ENCODE measurements at places on chromosomes 11 and 22. TPM values are rescaled to one million over a fixed set of nuclear protein-coding genes. Genes with fewer than 3 reads are reported as not detected.

KRTAP5-3 gene
- total RNA-seq = not detected

ANO1 gene
- total RNA-seq = 9.0 TPM

GRCh38 chr11:31815711-31816467 is 4.8 kb upstream of the PAX6 start:
- peak overlapping the region; percentile 30 for H3K4me3 ChIP-seq
- no peak overlapping the region for H3K27ac ChIP-seq

SYCE3 gene
- not detected for total RNA-seq

- H3K4me3 ChIP-seq = no peak overlapping the region
- H3K27me3 ChIP-seq = no peaks in the 10 kb centered on the region
- peaks cover 59% of the 10 kb centered on the region for H3K4me1 ChIP-seq
- peak; percentile 86 for DNase-seq
- H3K36me3 ChIP-seq = peaks cover 18% of the 10 kb centered on the region
- peak overlapping the region; percentile 87 for H3K27ac ChIP-seq
These were observed 16.4 kb upstream of the MFNG start for GRCh38 chr22:37502342-37503182.

- H3K4me3 ChIP-seq = no peak overlapping the region
- no peaks in the 10 kb centered on the region for H3K36me3 ChIP-seq
- H3K27ac ChIP-seq = no peak overlapping the region
- peak; percentile 33 for DNase-seq
These were observed 27.1 kb upstream of the SLC22A12 start for GRCh38 chr11:64563966-64564365.

NEFH gene
- total RNA-seq = 1.0 TPM

GRCh38 chr11:110029714-110030113 is 63.5 kb upstream of the ZC3H12C start:
- H3K4me3 ChIP-seq = no peak overlapping the region
- H3K27me3 ChIP-seq = no peaks in the 10 kb centered on the region
- DNase-seq = no peak
- no peak overlapping the region for H3K27ac ChIP-seq
- H3K4me1 ChIP-seq = no peaks in the 10 kb centered on the region
- no peaks in the 10 kb centered on the region for H3K36me3 ChIP-seq

- no peak overlapping the region for H3K27ac ChIP-seq
- H3K36me3 ChIP-seq = peaks cover 97% of the 10 kb centered on the region
- H3K4me1 ChIP-seq = peaks cover 10% of the 10 kb centered on the region
- H3K4me3 ChIP-seq = no peak overlapping the region
These were observed 16.5 kb downstream of the NUP50 start for GRCh38 chr22:45180146-45180679.

- H3K4me1 ChIP-seq = peaks cover 80% of the 10 kb centered on the region
- H3K27me3 ChIP-seq = no peaks in the 10 kb centered on the region
- peak overlapping the region; percentile 59 for H3K27ac ChIP-seq
- no peak for DNase-seq
- no peaks in the 10 kb centered on the region for H3K36me3 ChIP-seq
These were observed 12.8 kb downstream of the PACSIN2 start for GRCh38 chr22:43002202-43002586.

TEX54 gene
- total RNA-seq = not detected

GRCh38 chr22:19352217-19352616 is 60.7 kb upstream of the CLTCL1 start:
- H3K4me1 ChIP-seq = no peaks in the 10 kb centered on the region
- H3K27me3 ChIP-seq = no peaks in the 10 kb centered on the region
- no peak overlapping the region for H3K4me3 ChIP-seq
- DNase-seq = no peak

DNA sequence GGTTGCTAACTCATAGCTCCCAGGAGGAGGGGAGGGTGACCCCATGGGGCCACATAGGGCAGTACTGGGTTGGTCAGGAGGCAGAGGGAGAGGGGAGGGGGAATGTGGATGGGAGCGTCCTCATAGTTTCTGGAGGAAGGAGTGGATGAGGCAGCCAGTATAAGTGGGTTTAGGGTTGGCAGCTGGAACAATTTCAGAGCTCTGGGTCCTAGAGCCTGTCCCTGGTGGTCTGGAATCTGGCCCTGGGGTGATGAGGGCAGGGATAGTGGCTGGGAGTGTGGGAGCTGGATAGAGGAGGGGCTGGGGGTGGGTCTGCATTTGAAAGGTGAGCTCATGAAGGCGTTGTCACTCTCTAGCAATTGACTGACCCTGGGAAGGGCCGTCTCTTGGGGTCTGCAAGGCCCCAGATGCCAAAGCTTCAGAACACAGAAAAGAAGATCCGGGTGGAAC is 5.3 kb upstream of the MRGPRG start:
- H3K27ac ChIP-seq = no peak overlapping the region
- peaks cover 6% of the 10 kb centered on the region for H3K4me1 ChIP-seq
- no peaks in the 10 kb centered on the region for H3K36me3 ChIP-seq
- no peak for DNase-seq
- no peak overlapping the region for H3K4me3 ChIP-seq

GRCh38 chr11:67392183-67392715 is 463 bp downstream of the RAD9A start:
- peaks cover 21% of the 10 kb centered on the region for H3K36me3 ChIP-seq
- H3K4me3 ChIP-seq = peak overlapping the region; percentile 96
- H3K27me3 ChIP-seq = no peaks in the 10 kb centered on the region

DNAJB7 gene
- total RNA-seq = not detected

DNA sequence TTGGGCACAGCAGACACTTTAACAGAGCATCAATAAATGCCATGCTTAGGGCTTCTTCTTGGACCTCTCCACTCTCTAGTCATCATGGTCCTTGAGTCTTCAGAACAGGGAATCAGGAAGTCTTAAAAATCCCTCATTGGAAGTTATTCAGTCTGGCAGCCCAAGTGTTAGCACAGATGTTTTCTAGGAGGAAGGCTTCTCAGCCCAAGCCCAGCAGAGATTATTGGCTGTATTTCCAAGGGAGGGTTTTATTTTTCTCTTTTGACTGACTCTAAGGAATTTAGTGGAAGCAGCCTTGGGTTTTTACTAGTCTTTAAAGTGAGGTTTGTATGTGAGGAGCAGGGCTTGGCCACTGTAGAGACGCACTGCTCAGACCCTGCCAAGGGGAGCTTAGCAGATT is 41.9 kb downstream of the CEP164 start:
- no peaks in the 10 kb centered on the region for H3K27me3 ChIP-seq
- DNase-seq = no peak
- H3K27ac ChIP-seq = no peak overlapping the region
- no peaks in the 10 kb centered on the region for H3K4me1 ChIP-seq
- no peak overlapping the region for H3K4me3 ChIP-seq
- peaks cover 81% of the 10 kb centered on the region for H3K36me3 ChIP-seq

BTBD18 gene
- total RNA-seq = not detected

SCGB1A1 gene
- total RNA-seq = 3,364 TPM

DNA sequence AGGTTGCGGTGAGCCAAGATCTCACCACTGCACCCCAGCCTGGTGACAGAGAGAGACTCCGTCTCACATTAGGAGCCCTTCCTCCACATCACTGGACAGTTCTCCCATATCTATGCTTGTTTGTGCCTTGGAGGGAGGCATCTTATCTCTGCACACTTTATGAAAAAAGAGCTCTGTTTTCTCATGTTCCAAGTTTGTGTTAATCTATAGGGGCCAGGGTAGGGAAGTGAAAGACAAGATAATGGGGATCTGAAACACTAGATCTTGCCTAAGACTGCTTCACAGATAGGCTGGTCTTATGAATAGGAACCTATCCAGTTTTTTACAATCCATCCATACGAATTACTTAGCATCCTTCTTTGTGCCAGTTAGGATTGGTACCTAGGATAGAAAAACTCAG is 17.1 kb downstream of the OR6Q1 start:
- H3K27ac ChIP-seq = no peak overlapping the region
- no peak overlapping the region for H3K4me3 ChIP-seq
- no peak for DNase-seq
- H3K4me1 ChIP-seq = no peaks in the 10 kb centered on the region
- no peaks in the 10 kb centered on the region for H3K36me3 ChIP-seq

LSP1 gene
- total RNA-seq = 90.4 TPM

FAM181B gene
- 0.09 TPM for total RNA-seq

All from lower lobe of right lung (tissue), 2 donors.